Naive thymus-derived CD8-positive, alpha-beta T cell (primary cell): ENCODE measurements at places on chromosomes 16 and 17.

DNA sequence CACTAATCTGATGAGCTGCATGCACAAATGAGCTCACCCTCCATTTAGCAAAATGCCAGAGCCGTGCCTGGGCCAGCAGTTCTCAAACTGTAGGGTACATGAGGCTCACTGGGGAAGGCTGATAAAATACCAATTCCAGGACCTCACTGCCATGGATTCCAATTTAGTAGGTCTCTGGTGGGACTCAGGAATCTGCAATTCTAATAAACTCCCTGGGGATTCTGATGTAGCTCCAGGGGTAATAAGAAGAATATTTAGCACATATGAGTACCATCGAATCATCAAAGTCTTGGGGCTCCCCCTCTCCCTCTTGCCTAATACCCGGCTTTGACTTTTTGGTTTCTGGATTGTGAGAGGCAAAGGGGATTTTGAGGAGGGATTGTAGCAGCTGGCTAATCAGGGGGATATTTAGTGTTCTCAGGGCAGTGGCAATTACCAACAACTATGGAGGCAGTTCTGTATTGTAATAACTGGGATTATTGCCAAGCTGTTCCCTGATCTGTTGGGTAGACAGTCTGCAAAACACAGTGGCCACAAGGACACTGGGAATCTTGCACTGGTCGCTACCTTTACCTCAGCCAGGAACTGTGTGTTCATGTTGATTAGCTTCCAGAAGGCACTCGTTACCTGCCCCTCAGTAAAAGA lies 140.4 kb downstream of the SHISA9 start:
- no peak for DNase-seq

GRCh38 chr17:31491376-31492131 lies 100.1 kb downstream of the RAB11FIP4 start:
- no peak for DNase-seq

- DNase-seq, result no peak
These were observed 399.8 kb upstream of the SALL1 start for GRCh38 chr16:51550800-51551347.

GRCh38 chr17:67534941-67535340 lies 157.9 kb downstream of the PITPNC1 start:
- no peak for DNase-seq

- DNase-seq, result no peak
These were observed 122.6 kb downstream of the SHISA6 start for GRCh38 chr17:11363565-11364117.

- DNase-seq, result peak; percentile 26
These were observed 5.2 kb downstream of the C17orf50 start for GRCh38 chr17:35765756-35766488.

DNA sequence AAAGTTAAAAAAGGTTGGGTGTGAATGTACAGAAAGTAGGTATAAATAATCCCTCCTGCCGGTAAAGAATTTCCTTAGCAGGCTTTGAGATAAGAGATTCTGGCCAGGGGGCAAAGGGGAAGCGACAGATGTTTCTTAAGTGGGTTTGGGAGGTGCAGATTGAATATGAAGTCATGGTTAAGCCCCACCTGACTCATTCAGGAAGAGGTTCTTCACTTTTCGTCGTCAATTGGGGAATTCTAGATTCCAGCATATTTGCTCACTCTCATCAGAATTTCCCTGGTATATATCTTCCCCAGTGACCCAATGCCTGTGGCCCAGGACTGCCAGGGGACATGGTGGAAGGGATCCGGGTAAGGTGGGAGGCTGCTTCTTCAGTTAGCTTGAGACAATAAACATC lies 127.8 kb downstream of the CPPED1 start:
- DNase-seq, result no peak

DNA sequence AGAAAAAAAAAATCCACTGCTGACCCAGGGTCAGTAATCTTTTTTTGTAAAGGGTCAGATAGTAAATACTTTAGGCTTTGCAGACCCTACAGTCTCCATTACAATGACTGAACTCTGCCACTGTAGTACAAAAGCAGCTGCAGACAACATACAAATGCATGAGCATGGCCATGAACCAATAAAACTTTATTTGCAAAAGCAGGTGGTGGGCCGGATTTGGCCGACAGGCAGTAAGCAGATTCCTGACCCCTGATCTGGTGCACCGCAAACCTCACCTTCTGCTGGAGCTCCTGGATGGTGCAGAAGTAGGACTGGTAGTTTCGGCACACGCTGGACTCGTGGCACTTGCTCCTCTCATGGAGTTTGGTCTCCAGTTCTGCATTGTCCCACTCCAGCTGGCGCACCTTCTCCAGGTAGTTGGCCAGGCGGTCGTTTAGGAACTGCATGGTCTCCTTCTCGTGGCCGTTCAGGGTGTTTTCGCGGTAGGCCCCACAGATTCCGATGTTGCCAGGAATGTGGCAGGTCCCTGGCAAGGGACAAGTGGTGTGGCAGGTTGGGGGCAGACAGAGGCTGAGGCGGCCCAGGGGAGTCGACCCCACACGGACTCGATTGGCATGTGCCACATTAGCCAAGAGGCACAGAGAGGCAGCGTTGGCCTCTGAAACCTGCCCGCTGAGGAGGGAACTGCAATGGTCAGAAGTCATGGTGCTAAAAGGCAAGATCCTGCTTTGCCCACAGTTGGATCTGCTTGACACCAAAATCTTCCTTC lies 13.1 kb downstream of the KRT37 start:
- DNase-seq, result no peak

- DNase-seq, result peak; percentile 75
These were observed 13.0 kb downstream of the ENGASE start for GRCh38 chr17:79087428-79088143.

- no peak for DNase-seq
These were observed 73.5 kb downstream of the FOXL1 start for GRCh38 chr16:86651823-86652222.

DNA sequence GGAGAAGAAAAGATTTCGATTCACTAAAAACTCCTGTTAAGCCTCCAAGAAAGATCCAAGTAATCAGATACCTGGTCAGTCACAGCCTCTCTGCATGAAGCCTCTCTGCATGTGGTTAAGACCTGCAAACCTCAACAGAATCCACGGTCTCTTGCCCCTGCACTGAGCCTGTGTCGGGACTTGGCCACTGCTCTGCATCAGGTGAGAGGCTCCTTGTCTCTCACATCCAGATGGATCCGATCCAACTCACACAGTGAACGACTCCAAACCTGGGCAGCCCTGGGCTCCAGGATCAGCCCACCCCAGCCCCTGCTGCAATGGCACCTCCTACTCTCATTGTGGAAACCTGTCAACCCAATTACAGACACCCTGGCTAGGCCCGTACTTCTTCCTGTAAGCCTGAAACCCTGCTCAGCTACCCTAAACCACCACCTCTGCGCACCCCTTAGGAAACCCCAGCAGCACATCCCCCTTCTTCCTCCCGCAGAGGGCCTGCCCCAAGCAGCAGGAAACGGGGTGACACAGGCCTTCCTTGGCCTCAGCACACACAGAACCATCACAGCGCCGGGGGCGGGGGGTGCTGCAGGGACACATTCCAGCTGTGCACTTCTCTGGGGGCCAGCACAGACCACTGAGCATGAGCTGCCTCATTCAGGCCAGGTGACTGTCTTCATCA lies 129.5 kb downstream of the ANKRD11 start:
- peak; percentile 68 for DNase-seq

GRCh38 chr17:83080858-83081683 lies 1.7 kb downstream of the METRNL start:
- peak; percentile 31 for DNase-seq

- no peak for DNase-seq
These were observed 131.0 kb downstream of the CCDC144A start for GRCh38 chr17:16820979-16821543.

GRCh38 chr17:68035131-68035522 lies 408 bp upstream of the KPNA2 start:
- no peak for DNase-seq

GRCh38 chr17:2971851-2972250 lies 91.6 kb downstream of the OR1D5 start:
- no peak for DNase-seq

DNA sequence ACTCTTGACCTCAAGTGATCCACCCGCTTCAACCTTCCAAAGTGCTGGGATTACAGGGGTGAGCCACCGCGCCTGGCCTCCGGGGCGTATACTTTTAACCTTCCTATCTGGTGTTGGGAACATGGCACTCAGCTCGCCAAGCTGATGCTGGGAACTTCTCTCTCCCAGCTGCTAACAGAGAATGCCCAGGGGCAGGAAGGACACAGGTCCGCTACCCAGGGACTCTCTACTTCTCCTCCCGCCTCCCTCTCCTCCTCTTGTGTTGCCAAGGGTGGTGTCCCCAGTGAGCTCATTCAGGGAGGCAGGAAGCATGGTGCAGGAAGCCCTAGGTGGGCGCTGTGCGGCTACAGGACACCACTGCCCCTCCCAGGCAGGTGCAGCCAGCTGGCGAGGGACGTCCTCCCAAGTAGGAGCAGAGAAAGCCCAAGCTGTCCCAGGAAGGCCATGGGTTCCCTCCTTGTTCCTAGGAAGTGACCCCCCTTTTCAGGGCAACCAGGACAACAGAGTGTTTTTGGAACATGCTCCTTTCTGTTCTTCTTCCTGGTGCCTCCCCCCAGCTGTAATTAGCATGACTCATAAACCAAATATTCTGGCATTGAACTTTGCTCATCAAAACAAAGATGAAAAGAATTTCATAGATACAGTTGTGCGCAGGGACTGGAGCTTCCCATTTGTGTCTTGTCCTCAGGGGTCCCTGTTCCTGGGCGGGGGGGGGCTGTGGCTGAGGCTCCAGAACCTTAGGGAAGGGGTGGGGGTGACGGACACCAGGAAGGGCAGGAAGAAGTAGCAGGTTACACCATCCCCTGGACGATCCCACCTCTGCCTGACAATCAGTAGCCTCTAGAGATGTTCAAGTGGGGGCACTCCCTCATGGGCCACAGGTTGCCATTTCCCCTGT lies 2.7 kb downstream of the C1QTNF1 start:
- peak; percentile 48 for DNase-seq

DNA sequence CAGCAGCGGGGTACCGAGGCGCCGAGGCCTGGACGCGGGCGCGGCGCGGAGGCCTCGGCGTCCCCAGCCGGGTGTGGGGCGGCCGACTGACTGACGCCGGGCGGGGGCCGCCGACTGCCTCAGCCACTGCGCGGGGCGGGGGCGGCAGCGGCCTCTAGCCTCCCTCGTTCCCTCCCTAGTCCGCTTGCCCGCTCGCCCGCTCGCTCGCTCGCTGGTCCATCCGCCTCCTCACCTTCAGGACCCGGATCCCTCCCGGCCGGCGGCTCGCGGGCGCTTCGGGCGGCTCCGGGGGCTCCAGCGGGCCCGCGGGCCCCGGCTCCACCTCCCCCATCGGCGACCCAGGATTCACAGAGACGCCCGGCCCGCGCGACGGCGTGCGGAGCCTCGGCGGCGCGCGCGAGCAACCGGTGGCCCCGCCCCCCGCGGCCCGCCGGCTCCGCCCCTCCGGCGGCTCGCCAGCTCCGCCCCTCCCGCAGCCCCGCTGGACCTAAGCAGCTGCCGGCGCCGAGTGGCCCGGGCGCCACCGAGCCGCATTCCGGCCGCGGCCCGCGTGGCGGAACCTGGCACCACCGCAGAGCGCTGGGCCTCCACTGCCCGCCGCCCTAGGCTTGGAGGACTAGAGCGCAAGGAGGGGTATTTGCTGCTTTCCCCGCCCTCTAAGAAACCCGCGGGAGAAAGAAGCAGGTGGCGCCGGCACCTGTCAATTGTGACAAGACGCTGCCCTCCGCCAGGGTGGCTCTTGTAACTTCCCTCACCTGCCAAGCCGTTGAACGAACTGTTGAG lies 773 bp downstream of the PHLPP2 start:
- DNase-seq, result peak; percentile 79

GRCh38 chr17:1107777-1108477 lies 71.9 kb downstream of the ABR start:
- peak; percentile 29 for DNase-seq

- DNase-seq, result no peak
These were observed 67.0 kb downstream of the KLHDC4 start for GRCh38 chr16:87698676-87699199.

- DNase-seq, result no peak
These were observed 97.9 kb upstream of the CDH11 start for GRCh38 chr16:65219786-65220185.

DNA sequence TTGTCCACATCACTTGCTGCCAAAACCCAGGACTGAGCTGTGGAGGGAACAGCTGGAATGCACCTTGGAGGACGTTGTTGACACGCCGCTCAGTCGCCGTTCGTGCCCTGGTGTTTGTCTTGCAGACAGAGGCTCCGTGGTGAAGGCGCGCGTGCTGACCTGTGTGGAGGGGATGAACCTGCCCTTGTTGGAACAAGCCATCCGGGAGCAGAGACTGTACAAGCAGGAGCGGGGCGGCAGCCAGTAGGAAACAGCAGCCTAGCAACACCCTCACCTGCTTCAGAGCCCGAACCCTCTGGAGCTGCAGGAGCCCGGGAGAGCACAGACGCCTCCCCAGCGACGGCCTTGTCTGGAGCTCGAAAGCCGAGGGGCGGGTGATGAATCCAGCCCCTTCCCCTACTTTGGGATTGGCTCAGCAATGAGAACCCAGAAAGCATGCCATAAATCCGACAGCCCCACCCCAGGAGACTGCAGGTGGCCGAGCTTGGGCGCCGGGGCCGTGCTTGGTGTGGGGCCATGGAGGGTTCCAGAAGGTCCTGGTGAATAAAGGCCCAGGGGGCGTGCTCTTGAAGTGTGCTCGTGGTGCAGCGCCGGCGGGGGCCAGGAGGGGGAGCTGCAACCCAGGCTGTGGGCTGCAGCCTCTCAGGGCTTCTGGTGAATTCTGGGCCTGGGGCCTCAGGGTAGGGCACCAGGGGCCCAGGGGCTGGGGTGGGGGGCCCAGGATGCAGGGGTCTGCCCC lies 470 bp upstream of the CDK3 start:
- peak; percentile 78 for DNase-seq

DNA sequence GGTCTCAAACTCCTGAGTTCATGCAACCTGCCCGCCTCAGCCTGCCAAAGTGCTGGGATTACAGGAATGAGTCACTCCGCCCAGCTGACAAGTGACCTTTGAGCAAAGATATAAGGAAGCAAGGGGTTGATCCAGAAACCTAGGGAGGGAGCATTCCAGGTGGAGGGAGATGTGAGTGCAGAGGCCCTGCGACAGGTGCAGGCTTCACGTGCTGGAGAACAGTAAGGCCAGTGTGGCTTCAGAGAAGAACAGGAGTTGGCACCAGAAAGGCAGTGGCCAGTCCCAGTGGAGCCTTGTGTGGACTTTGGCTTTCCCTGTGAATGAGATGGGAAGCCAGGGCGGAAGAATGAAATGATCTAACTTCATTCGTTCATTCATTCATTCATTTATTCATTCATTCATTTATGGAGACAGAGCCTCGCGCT lies 73.6 kb upstream of the HAS3 start:
- DNase-seq, result no peak

- DNase-seq, result peak; percentile 82
These were observed 5.9 kb downstream of the DPEP2 start for GRCh38 chr16:67993207-67994039.

- peak; percentile 70 for DNase-seq
These were observed 193.6 kb downstream of the PARN start for GRCh38 chr16:14436401-14436955.

DNA sequence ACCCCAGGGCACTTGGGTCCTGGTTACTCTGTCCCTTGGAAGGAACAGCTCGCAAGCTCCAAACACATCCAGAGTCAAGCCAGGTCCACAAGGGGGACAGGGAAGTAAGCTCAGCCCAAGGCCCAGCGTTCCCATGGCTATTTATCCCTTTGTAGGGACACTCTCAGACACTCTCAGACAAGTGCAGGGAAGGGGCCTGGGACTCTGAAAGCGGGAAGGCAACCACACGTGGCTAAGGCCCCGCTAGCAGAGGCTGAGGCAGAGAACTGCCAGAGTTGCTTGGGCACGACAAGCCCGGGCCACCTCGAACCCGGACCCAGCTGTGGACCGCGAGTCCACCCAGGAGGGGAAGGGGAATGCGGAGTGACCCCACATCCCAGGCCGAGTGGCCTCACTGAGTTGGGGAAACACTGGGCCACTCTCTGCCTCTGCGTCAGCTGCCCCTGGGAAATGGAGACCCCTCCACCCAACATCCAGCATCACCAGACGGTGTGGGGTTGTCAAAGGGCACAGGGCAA lies 10.2 kb downstream of the NPTX1 start:
- no peak for DNase-seq
